ENCODE measurements at places on chromosomes 7 and 10.
A peak's percentile ranks its signal among the peaks of the same experiment; 100 is the strongest.

GRCh38 chr7:150848561-150849115 is 3.7 kb upstream of the AOC1 start:
- DNase-seq: no peak

DNA sequence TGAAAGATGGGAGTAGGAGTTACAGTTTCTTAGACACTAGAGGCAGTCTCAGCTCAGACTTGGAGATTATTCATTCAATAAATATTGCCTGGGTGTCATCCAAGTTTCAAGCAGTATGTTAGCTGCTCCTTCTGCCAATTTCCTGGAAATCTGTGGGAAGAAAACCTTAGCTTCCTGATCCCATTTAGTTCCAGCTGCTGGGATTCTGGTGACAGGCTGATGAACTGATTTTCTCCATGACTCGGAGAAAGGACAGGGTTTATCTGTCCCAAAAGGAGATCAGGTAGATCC is 95.8 kb downstream of the CLEC2L start:
- DNase-seq: no peak

DNA sequence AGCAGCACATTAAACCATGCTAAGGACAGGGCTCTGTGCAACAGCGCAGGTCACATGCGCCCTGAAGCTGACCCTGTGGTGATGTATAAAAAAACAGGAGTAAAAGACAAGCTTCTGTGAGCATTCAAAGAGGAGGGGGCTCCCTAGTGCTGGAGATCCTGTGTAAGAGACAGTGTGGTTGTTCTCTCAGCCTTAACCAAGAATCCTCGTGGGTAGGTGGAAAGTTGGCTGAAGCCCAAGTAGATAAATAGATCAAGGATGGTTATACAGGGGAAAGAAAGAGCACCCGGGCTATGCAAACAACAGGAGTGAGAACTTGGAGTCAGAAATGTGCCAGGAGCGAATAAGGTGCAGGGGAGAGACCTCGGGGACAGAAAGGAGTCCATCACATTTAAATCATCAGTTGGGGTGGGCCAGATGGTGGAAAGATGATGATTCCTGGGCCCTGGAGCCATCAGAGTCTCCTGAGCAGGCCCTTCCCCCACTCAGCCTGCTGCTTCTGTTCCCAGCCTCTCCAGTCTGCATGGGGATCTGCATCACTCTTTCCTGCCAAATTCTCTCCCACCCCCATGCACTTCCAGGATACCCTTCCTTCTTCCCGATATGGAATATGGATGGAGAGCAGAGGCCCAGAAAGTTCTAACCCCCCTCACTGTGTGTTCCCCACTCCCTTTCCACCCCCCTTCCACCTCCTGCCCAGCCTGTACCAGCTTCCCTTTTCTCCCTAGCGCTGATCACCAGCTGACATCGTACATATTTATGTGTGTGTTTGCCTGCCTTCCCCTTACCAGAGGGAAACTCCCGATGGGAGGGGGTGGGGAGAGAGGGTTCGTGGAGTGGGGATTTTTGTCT is 78.1 kb upstream of the PRR15 start:
- DNase-seq: no peak

DNA sequence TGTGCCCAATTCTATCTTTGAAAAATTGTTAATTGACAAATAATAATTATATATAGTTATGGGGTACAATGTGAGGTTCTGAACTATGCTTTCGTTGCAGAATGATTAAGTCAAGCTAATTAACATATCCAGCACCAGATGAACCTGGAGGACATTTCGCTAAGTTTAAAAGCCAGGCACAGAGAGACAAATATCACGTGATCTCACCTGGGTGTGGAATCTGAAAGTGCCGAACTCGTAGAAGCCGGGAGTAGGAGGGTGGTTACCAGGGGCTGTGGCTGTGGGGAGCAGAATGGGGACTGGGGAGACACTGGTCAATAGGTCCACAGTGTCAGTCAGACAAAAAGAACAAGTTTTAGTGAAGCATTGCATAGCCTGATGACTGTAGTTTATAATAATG is 332.9 kb upstream of the SHH start:
- no peak for DNase-seq

- DNase-seq: peak; percentile 67
These were observed at the start of gene TET1 for GRCh38 chr10:68560186-68560942. Gene TET1 (plus strand): TSS chr10:68560337. CDS start chr10:68572339, 12,002 bp downstream.

- no peak for DNase-seq
These were observed 692.1 kb downstream of the DNAJB9 start for GRCh38 chr7:109261781-109262180.

DNA sequence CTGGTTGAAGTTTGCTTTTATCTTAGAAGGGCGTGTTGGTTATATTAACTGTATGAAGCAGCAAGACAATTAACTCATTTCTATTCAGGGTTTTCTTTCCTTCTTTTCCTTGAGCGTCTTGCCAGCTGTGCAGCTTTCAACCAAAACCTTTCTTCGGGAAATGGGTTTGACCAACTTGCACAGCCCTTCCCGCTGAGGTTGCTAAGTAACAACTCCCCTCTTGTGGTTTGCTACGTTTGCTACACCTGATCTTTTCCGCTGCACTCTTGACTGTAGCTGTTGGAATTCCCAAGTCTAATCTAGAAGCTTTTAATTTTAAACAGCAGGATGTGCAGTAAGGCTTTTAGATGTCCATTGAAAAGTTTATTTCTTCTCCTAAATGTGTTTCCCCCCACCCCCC is 116.9 kb downstream of the CDCA7L start:
- no peak for DNase-seq

DNA sequence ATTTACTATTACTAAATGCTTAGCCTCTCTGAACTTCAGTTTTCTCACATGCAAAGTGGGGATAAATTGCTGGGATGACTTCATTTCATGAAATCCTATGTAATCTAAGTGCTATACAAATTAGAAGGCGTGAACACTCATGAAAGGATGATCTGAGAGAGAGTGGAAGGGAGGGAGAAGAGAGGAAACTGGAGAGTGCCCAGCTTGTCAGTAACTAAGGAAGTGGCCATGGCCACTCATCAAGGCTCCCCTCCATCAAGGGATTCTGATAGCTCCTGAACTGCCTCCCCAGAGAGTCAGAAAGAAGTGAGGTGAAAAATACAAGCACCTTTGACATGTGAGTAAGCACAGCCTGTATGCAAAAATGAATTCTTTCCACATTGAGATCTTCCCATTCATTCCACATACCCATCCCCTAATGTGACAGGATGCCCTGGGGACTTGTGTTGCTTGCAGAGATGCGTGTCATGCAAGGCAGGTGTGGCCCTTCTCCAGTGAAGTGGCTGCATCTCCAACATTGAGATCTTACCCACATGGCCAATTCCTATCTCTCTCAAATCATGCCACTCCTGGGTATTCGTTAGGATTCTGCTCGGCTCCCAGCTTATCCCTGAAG is 76.5 kb upstream of the ITPRID1 start:
- DNase-seq: no peak

DNA sequence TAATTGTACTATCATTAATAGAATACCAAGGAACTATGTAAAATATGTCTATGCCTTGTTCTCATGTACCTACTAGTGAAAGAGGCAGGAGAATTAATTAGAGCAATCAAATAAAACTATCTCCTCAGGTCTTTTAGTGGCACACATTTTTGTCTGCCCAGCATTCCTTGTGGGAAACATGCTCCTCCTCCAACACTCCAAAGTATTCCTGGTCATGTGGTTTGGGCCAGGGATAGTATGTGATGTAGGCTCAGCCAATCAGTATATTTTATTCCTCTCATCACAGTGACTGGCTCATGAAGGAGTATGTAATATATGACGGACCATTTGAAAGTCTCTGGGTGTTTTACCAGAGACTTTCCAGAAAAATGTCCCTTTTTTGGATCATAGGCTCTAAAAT is 16.7 kb upstream of the SYPL1 start:
- DNase-seq: no peak

GRCh38 chr10:107579970-107580369 is 415.5 kb upstream of the SORCS1 start:
- no peak for DNase-seq

DNA sequence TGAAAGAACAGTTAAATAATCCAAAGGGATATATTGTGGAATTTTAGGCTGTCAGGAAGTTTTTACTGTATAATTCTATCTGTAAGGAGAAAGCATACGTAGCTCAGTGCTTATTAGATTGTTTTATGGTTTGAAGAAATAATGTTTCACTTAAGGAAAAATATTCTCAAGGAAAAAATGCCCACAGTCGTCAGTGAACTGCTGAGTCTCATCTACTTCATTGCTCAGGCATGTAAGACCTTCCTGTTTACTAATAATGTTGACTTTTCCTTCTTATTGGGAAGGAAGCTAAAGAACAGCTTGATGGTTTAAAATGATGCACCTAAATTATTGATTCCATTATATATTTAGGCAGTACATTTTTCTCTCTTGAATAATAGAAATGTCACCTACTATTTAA is 304.2 kb downstream of the SDK1 start:
- DNase-seq: no peak

GRCh38 chr10:20892011-20892585 is 5.0 kb downstream of the NEBL start:
- DNase-seq: no peak

GRCh38 chr10:55742487-55742886 is 618.6 kb downstream of the ZWINT start:
- no peak for DNase-seq

GRCh38 chr10:79449181-79450146 is 4.0 kb upstream of the ZCCHC24 start:
- DNase-seq: no peak

- DNase-seq: no peak
These were observed 41.9 kb upstream of the OGDHL start for GRCh38 chr10:49803988-49804387.

DNA sequence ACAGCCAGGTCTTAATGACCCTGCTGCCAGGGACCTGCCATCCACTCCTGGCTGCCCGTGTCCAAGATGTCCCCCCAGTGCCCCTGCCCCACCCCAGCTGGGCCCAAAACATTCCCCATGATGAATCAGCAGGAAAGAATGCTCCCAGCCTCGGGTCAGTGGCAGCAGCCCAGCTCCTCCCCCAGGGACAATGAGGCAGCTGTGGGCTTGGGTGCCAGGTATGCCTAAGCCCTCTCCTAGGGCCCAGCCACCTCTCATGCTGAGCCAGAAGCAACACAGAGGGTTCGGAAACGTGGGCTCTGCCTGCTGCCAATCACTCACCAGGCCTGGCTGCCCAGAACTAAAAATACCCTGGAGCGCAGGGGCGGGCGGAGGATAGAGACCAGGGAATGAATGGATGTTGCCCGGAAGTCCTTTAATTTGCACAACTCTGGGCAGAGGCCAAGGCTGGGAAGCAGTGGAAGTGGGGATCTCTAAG is 1.5 kb upstream of the LOXL4 start:
- DNase-seq: peak; percentile 99

DNA sequence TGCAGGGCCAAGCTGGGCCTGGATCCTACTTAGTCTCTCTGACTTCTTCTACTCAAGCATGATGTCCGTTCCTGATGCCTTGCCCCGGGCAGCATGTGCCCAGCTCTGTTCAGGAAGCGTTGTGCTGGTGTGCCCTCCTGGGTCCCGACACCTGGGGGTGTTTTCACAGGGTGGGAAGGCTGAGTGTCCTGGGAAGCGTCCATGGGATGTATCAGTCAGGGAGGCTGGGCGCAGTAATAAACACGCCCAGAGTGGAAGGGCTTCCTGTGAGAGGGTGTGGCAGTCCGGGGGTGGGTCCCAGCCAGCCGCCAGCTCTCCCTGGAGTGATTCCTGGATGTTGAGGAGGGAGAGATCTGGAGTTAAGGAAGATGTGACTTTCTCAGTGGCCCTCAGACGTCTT is 29.0 kb downstream of the FOXK1 start:
- no peak for DNase-seq

Data from 8988T (cell line).